Activated CD8-positive, alpha-beta T cell treated with anti-CD3 and anti-CD28 coated beads for 36 hours (primary cell): ENCODE measurements at places on chromosomes 7 and 10. TPM values are rescaled to one million over a fixed set of nuclear protein-coding genes. Genes with fewer than 3 reads are reported as not detected.

GRCh38 chr7:18508443-18509427 lies 13.2 kb downstream of the HDAC9 start:
- no peak for DNase-seq

GRCh38 chr7:155506854-155507337 lies 39.5 kb downstream of the CNPY1 start:
- DNase-seq, result peak; percentile 45

DNA sequence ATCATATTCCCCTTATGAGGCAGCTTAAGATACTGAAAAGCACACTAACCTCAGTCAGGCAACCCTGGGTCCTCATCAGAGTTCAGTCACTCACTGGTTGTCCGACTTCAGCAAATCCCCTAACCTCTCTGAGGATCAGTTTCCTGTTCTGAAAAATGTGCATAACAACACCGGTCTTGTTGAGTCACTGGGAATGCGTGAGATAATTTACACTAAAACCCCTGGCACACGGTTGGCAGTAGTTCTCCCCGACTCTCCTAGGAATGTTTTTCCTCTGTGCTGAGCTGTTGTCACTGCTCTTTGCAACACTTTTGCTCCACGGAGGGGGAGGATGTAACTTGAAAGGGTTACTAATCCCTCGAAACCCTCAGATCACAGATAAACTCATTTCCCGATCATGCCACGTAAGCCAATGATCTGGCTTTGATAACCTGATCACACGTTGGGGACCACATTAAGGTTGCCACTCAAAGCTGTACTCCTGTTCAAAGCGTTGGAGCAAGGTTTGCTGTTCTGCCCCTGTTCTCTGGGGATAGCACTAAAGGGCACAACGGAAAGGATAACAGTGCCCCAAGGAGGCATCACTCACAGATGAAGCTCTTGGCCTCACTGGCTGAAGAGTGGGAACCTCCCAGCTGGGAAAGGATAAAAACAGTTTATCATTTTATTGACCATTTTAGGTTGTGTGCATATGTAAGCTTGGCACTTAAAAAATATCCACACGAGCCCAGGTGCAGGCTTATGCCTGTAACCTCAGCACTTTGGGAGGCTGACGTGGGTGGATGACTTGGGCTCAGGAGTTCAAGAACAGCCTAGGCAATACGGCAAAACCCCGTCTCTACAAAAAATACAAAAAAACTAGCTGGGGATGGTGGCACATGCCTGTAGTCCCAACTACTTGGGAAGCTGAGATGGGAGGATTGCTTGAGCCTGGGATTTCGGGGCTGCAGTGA lies 5.0 kb upstream of the RBM17 start:
- DNase-seq, result peak; percentile 88

DNA sequence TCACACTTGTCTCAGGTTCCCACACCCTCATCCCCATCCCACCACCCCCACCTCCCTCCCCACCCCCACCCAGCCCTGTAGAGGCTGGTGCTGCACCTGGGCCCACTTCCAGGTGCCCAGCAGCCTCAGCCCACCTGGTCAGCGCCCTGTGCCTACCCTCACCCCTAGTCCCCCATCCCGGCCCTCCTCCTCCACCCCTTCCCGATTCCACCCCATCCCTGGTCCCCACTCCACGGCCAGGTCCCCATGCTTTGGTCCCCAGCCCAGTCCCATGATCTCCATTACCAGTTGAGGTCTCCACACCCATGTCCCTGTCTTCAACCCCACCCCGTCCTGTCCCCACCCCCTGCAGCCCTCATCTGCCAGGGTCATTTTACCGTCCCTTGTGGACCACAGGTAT lies 24.6 kb upstream of the CNPY1 start:
- DNase-seq, result no peak

GRCh38 chr10:112536663-112537062 lies 89.6 kb downstream of the VTI1A start:
- no peak for DNase-seq

DNA sequence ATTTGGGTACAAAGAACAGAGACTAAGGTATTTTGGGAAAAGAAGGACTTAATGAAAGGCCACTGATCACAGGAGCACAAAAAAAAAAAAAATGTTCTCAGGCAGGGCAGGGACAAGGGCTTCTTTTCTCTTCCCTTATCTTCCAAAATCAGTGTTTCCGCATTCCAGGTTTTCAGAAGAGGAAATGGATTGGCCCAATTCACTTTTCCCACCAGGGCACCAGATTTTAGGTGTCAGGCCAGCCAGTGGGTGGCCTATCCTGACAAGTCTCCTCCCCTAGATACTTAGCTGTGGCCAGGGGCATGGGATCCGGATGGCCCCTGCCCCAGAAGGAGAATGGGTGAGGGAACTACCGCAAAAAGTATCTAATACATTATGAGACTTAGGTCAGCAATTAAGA lies 88.9 kb upstream of the WAC start:
- no peak for DNase-seq

- no peak for DNase-seq
Measured at GRCh38 chr10:15795036-15795792, 65.1 kb downstream of the MINDY3 start.

Gene CYP2E1
- total RNA-seq, result 0.87 TPM
